Activated CD4-positive, alpha-beta T cell treated with anti-CD3 and anti-CD28 coated beads for 1 hour (primary cell): ENCODE measurements at places on chromosomes 16 and 17.

DNA sequence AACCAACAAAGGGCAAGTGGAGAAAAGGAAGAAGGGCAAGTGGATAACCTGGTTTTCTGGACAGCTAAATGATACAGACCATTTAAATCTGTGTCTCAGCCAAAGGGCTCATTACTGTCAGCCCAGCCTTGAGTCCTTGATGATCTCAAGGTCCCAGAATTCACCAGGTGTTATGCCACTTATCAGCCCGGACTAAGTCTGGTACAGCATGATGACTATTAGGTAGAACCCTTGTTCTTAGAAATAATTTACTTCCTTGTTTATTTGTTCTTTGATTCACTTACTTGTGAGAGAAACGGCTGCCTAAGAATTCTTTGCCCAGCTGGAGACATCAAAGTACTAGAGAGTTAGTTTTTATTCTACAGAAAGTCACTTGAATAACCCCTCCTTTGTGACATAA is 3.5 kb downstream of the PDILT start:
- no peak for DNase-seq

DNA sequence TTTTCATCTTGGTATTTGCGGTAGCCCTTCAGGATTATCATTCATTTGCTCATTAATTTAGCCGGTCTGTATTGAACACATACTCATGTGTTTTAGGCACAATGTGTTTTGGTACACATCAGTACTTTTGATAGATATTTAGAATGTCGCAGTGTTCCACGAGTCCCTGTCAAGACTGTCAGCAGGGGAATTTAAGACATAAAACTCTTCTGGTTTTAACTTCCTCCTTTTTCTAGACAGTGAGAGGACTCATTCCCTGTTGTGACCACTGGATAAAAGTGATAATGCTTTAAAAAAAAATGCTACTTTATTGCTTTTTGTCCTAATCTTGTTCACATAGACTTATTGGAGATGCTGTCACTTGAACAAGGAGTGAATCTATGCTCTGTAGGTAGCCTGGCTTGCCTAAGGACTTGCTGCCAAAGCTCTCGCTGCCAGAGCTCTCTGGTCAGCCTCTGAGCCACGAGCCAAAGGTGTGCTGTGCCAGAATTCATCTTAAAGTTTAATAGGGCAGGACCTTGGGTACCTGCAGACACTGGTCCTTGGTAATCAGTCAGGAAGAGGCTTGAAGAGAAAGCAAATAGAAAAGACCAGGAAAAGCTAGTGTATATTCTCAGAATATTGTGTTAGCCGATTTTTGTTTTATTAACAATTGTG is 5.4 kb downstream of the DCAF7 start:
- no peak for DNase-seq

- no peak for DNase-seq
These were observed 230.9 kb downstream of the MRTFB start for GRCh38 chr16:14302031-14302398.

DNA sequence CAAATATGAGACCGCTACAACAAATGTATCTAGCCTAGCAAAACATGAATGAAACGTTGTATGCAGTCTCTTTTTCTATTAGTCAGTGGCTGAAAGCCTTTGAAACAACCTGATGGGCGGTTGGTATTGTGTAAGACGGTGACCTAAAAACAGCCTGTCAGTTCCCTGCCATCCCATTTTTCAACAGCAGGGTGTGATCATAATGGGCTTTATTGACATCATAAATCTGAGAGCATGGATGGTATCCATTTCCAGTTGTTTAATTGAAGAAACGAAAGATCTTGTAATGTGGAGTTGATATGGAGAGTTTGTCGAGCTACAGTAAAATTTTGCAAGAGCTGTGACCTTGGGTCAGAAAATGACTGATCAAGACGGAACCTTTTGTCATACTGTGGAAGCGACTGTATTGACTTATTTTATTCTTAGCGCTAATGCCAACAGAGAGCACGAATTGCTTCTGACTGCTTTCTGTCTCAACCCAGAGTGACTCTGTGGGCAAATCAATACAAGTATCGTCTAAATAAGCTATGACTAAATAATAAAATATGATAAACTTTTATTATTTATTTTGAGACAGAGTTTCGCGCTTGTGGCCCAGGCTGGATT is 12.3 kb upstream of the MEIOB start:
- DNase-seq: no peak

- no peak for DNase-seq
These were observed 702 bp downstream of the IRX5 start for GRCh38 chr16:54931120-54932014.

GRCh38 chr17:56891751-56892150 is 22.1 kb downstream of the TRIM25 start:
- peak; percentile 45 for DNase-seq

GRCh38 chr16:27737513-27737912 is 187.6 kb downstream of the KATNIP start:
- no peak for DNase-seq

- no peak for DNase-seq
These were observed 52.8 kb downstream of the USP10 start for GRCh38 chr16:84752600-84752999.

DNA sequence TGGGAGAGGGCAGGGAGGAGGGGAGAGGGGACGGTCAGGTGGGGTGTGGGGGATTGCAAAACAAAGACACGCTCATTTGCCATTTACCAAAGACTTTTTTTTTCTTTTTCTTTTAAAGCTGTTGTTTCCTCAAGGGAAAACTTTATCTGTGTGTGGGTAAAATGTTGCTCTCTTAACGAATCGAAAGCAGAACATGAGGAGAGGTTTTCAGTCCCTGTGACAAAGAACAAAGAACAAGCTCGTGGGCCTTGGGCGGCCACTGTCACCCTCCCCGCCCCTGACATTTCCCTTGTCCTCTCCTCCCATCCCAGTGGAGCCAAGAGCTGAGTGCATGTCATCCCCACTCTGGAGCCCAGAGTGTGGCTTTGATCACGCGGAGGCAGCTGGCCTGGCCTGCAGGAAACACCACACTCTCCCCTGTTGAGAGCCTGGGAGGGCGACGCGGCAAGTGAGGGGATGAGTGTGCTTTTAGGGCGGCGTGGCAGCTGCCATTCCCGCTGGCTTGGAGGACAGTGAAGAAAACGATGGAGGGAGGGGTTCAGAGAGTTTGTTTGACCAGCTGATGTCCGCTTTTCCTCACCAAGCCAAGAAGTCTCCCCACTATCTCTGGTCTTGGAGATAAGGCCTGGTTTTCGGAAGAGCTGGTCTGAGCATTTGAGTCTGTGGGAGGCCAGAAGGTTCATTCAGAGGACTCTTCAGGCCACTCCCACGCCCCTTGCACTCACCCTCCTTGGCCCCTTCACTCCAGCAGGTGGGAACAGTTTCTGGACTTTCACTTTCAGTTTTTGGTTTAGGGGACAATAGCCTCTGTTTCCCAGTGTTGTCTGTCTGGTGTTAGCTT is 11.4 kb downstream of the CCR7 start:
- DNase-seq: no peak

DNA sequence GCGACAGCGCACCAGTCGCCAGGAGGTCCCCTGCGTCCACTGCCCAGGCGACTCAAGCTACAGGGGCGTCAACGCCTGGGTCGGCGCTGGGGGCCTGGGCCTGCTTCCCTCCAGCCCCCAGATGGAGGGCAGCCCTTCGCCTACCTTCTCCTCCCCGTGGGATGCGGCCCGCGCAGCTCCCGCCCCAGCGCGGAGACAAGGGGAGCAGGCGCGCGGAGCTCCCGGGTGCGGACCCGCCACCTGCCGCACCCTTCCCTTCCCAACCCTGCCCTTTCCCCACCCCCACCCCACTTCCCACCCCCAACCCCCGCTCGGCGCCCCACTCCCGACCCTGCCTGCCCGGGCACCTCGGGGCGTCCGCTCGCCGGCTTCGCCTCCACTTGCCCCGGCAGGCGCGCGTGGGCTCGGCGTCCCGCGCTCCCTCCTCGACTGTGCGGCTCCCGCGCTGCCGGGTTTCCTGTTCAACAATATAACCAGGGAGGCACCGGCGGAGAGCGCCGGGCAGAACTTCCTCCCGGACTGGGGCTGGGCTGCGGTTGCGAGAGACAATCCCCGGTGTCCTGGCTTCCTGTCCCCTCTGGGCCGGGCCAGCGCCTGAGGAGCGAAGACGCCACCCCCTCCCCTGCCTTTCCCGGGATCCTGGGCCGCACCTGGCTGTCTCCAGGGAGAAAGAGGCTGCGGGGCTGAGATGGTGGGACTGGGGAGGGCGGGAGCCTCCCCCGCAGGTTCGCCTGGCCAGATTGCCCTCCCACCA is at the start of gene ARHGAP27:
ARHGAP27 (minus strand) TSS at position 466 of the 754 bp plus-strand sequence. CDS start 2,591 bp downstream, outside the sequence.
- DNase-seq: no peak

- DNase-seq: no peak
These were observed 12.6 kb upstream of the XYLT1 start for GRCh38 chr16:17483351-17483750.

DNA sequence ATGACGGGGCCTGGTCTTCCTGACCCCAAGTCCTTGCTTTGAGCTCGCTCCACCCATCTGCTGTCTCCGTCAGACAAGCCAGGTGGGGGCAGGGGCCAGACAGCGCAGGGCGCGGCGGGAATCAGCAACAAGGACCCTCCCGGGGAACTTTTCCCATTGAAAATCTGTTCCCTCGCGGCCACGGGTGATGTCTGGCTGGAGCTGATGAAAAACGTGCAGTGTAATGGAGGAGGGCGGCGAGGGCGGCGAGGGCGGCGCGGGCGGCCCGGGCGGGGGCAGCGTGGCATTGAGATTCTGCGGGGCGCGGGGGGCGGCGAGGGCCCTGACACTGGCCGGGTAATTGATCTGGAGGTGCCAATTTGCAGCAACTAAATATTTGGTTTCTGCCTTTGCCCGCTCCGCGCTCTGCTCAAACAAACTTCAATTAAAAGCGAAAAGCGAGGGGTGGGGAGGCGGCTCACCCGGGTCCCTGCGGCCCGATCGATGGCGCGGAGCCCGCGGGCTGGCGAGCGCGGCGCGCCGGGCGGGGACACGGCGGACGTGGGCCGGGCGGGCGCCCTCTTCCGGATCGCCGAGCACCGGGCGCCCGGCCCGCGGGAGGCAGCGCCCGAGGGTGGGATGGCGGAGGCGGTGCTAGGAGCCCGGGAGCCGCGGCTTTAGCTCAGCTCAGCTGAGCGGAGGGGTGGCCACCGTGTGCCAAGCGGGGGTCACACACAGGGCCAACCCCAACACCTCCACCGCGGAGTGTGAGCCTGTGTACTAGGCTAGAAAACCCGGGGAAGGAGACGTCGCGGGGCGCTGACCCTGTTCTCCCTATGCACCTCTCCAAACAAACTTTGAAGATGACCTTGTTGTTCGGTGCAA is 32.4 kb downstream of the DCAKD start:
- DNase-seq: peak; percentile 17

- DNase-seq: no peak
These were observed 13.2 kb downstream of the KCNJ12 start for GRCh38 chr17:21389394-21389793.

GRCh38 chr16:27698266-27698665 is 148.3 kb downstream of the KATNIP start:
- DNase-seq: no peak

DNA sequence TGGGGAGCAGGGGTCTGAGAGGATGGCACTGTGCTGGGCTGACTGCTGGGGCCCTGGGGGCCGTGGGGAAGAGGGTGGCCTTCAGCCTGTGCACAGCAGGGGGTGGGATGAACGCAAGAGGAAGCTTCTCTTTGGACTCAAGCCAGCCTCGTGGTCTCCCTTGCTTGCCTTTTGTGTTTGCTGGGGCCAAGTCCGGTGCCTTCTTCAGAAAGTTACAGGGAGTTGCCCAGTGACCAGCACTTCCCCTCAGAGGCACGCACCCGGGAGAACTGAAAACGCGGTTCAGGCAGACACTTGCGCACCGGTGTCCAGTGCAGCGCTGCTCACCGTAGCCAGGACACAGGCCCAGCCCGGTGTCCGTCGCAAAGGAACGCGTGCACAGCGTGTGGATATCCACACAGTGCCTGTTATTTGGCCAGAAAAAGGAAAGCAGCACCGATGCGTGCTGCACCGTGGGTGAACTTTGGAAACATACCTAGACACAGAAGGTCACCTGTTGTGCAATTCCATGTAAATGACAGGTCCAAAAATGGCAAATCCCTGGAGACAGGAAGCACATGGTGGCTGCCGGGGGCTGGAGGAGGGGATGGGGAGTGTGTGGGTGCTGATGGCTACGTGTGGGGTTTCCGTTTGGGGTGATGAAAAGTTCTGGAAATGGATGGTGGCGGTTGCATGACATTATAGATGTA is 29.4 kb upstream of the NUDT16L1 start:
- DNase-seq: no peak

- DNase-seq: no peak
These were observed 56.1 kb upstream of the PMFBP1 start for GRCh38 chr16:72228014-72228413.

- no peak for DNase-seq
These were observed 17.3 kb upstream of the XYLT2 start for GRCh38 chr17:50328363-50329325.

GRCh38 chr17:45096141-45096540 is 35.0 kb downstream of the NMT1 start:
- DNase-seq: no peak

GRCh38 chr16:78323315-78323714 is 223.9 kb downstream of the WWOX start:
- no peak for DNase-seq
